ENCODE measurements at places on chromosomes 4 and X.
A peak's percentile ranks its signal among the peaks of the same experiment; 100 is the strongest.

DNA sequence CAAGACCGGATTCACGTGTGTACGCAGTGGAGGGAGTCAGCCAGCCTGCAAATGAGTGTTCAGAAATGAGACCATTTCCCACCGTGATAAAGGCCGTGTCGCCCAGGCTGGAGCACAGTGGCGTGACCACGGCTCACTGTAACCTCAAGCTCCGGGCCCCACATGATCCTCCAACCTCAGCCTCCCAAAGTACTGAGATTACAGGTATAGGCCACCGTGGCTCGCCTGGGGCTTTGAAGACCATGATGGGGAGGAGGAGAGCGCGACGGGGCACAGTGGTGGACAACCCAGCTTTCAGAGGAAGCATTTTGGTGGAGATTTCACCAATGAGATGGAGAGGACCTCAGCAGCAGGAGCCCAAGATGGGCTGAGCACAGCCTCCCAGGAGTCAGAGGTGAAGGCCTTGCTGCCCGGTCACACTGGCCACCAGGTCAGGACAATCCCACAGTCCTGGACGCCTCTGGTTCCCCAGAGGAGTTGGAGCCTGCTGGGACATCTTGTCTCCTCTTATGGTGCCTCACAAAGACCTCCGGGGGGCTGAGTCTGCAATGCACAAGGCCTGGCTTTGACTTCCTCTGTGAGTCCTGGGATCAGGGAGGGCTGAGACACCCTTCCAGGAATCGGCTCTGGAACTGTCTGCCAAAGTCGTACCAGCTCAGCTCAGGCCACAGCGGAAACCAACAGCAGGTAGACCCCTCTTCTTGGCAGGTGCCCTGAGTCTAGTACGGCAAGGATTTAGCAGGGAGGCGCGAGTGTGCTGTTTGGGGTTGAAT is 22.4 kb upstream of the MXD4 start:
- DNase-seq: no peak

GRCh38 chr4:130591091-130591490 is 1495.1 kb downstream of the C4orf33 start:
- DNase-seq: no peak

DNA sequence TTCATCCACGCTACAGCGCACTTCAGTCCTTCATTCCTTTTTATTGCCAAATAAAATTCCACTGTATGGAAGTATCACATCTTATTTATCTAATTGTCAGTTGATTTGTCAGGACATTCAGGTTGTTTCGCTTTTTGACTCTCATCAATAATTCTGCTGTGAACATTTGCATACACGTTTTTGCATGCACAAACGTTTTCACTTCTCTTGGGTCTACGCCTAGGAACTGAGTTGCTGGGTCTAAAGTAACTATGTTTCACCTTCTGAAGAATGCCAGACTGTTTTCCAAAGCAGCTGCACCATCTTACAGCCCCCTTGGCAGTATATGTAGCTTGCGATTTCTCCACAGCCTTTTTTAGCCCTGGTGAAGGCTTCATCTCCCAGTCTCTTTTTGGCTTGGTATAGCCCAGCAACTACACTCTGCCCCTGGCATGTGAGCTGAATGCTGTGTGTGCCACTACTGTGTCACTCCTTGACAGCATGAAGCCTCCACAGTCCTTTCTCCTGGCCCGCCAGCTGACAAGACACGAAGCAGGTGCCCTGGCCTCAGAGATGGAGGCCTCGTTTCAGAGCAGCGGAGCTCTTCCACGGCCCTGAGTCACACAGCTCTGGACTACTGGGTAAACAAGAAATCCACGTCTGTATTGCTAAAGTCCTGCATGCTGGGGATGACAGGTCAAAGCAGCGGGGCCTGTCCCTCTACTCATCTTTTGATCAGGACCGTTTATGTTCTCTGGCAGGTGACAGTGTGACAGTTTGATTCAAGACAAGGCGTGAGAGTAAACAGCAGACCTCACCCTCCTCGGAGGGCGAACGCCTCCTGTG is 75.5 kb downstream of the NSUN7 start:
- peak; percentile 38 for DNase-seq

DNA sequence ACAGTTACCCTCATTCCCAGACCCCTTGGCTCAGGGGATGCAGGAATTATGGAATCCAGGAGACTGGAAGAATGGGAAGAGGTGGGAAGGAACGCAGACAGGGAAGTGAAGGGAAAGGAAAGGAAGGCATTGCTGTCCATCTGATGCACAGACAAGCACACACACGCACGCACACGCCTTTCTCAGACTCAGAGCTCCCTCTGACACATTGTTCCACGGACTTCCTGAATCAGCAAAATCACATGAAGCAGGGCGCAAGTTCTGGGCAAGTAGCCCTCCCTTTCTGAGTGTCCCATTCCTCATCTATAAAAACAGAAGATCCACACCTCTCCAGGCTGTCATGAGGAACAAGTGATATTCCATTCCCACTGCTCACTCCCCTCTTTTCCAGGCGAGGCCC is 13.2 kb downstream of the IQSEC2 start:
- peak; percentile 16 for DNase-seq

DNA sequence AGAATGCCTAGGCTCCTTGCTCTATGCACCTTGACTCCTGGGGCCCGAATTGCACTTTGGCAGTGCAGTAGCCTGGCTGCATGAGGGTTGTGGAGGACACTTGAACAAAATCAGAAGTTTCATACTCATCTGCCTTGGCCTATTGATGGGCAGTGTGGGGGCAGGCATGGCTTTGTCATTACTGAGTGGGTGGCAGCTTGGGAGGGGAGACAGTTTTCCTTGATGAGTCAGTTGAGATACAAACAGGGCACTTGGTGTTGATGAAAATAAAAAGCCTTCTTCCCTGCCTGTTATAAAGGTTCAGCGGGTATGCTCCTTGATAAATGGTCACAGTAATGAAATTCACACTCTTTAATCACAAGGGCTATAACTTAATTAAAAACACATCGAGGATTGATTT is 126.8 kb upstream of the MAMLD1 start:
- peak; percentile 32 for DNase-seq

DNA sequence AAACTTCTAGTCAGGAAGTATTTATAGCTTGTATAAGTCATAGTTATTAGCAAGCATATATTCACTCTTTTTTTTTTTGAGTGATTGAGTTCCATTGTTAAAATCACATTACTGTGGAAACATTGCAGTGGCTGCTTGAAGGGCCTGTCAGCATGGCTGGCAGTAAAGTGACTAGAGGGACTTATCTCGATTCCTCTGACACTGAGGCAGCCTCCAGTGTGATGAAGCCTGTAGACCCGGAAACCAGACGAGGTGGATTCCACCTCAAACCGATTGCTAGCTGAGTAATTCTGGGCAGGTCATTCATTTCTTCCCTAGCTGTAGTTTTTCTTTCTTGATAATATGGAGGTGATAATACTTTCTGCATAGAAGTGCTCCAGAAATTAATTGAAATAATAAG is 4.7 kb downstream of the FAM149A start:
- no peak for DNase-seq

GRCh38 chr4:4990857-4991540 is 28.3 kb downstream of the CYTL1 start:
- peak; percentile 96 for DNase-seq

DNA sequence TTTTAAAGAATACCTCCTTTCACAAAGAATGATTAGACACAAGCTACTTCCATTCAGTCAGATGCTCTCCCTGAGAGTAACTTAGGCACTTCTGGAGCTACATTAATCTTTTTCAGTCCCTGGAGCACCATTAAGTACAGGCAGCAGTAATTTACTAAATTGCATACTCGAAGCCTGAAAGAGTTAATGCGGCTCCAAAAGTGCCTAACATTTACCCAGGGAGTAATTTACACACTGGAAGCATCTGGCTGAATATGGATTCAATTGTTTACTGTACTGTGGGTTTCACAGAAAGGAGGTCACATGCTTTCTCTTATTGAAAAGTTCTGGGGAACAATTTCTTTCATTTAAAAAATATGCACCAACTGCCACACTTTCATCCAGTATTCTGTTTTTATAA is 260.8 kb upstream of the TENM3 start:
- DNase-seq: no peak

DNA sequence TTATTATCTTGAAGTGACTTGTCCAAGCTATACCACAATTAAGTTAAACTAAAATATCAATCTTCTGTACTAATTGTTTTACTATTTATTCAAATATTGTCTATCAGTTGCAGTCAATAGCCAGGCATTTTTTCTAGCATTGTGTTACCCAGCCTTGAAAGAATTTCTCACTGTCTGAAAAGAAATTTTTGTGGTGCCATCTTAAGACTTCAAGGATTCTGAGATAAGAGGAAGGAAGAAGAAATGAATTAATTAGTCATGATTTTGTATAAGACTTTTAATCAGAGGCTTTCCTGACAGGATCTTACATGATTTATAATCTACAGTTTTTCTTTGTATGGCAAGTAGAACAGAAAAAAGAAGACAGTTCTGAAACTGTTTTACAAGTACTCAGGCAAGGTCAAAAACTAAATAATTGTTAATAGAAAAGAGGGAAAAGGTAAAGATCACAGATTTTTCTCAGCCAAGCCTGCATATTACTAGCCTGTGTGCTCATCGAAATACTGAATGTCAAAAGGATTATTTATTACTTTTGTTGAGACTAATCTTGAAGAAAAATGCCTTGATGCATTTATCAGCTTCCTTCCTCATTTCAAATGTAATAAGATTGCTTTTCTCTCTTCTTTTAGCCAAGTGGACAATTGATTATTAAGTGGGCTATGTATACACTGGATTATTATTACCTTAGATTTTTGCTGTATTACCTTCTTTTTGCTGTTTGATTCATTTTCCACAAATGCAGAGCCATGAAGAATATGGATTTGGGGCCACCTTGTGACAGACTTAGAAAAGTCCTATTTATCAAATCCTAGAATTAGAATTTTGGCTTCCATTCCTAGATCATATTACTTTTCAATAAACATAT is 53.8 kb downstream of the CXCL1 start:
- no peak for DNase-seq

DNA sequence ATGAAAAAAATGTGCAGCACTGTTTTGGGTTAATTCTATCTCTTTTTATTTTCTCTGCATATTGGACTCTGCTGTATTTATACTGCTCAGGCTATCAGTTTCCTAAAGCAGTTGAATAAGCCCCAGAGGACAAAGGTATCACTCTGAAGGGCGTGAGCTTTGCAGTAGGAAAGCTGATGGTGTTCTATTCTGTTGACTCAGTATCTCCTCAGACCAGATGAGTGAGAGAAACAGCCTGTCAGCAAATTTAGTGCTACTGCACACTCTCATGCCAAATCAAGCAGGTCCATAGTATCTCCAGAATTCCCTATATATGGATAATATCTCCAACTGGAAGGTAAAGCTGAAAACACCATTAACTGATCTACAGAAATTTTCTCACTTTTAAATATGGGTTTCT is 132.3 kb upstream of the UGT8 start:
- no peak for DNase-seq

GRCh38 chr4:155025762-155026457 is 182.5 kb upstream of the NPY2R start:
- DNase-seq: peak; percentile 84

- no peak for DNase-seq
These were observed 31.7 kb upstream of the PRPS1 start for GRCh38 chrX:107596651-107597050.

DNA sequence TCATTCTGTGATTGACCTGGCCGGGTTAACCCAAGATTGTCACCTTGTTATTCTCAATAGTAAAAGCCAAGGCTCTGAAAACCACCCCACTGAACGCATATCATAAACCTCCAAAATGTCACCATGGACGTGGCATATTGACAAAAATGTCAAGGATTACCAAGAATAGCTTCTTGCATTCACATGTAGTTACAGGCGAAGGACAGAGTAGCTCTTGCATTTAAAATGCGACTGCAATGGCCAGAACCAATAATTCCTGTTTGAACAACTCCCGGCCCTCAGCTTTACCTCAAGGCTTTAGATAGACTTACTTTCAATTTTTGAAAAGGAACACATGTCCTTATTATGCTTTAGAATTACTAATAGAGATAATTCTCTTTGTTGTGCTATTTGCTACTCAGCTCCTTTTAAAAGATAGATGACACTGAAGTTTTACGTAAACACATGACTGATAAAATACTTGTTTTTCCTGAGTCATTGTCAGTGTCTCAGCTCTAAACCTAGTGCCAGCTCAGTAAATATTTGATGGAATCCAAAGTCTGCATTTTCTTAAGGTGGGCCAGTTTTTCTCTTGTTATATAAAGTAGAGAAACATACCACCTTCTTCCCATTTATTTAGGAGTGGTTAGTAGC is 66.3 kb downstream of the CLDN34 start:
- no peak for DNase-seq

DNA sequence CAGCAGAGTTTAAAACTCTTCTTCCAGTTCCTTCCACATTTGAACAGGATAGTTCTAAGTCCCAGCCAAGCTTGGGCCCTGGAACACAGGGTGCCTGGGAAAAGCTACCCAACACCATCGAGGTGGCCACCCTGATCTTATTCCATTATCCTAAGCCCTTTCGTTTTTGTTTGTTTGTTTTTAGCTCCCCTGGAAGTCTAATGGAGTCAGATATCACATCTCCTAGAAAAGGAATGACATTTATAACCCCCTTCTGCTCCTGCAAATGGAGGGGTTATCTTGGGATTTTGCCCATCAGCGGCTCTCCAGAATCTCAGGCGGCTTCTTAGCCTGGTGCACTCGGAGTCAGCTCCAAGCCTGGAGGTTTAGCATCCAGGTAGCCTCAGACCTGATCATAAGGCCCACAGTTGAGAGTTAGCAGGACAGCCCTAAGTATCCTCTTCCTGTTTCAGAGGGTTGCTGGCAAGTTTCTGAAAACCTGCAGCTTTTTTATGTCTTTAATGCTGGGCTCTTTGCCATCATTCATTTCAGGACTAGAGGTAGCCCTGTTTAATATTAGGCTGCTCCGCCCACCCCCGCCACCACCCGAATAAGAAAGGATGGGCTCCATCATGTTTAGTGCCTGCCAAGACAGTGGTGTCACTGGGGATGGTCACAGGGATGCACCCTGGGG is 230.0 kb upstream of the LNX1 start:
- DNase-seq: no peak

DNA sequence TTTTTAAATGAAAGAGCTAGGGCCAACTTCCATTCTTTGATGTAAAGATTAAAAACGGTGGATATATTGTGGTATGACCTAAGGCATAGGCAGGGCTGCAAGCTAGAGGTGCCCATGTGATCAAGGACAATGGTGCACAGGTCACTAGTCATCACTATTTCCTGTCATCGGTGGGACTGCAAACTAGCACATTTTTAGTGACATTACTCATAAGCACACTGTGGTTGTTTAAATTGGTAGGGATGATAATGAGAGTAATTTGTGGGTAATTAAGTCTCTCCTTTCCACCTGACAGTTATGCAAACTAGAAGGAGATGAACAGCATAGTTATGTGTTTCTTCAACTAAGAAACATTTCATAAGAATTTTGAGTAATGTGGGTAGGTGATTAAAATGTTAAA is 85.4 kb downstream of the GPRIN3 start:
- no peak for DNase-seq

GRCh38 chr4:109914322-109914721 is 1.6 kb downstream of the EGF start:
- DNase-seq: no peak

DNA sequence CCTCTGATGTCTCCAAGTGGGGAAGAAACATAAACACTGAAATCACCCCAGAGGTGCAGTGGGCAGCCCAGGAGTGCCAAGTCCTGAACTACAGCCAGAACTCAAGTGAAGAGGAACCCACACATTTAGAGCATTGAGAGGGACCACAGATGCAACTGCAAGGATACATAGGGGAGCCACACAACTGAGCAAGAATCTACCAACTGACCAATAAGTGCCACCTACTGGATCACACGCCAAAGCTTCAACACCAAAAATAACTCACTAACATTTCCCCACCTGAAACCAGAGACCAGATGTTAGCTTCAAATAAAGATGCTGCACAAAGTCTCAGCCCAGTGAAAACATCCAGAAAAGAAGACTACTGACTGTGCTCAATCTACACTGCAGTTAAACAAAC is 276.7 kb upstream of the GRIA3 start:
- no peak for DNase-seq
